ENCODE measurements at places on chromosomes 5 and 9.

DNA sequence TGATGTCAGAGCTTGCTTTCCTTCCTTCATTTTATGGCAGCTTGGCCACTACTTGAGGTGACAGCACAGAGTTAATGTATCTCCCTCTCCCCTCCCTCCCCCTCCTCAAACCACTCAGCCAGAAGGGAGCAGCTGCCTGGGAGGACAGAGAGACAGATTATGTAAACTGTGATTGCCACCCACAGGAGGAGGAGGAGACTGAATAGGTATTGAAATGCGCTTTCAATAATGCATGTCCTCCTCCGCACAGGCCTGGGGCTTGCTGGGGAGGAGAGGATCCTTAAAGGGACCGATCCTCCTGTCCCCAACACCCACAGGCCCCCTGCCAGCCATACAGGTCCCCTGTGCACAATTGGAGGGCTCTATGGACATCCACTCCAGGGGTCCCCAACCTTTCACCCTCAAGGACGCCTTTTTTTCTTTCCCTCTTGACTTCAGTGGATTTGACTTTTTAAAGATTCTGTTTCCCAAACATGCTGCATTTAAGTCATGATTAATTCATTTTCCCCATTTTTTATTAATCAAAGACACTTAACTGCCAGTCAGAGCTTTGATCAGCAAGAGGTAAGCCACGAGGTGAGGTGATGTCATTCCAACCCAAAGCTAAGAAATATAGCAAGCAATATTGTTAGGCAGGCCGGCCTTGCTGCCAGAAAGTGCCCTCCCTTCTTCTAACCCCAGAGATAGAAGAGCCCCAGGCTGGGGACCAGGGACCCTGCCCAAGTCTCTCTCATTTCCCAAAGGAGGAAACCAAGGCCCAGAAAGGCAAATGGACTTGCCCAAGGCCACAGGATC, 47.5 kb upstream of the CPLX2 start:
- DNase-seq: no peak

DNA sequence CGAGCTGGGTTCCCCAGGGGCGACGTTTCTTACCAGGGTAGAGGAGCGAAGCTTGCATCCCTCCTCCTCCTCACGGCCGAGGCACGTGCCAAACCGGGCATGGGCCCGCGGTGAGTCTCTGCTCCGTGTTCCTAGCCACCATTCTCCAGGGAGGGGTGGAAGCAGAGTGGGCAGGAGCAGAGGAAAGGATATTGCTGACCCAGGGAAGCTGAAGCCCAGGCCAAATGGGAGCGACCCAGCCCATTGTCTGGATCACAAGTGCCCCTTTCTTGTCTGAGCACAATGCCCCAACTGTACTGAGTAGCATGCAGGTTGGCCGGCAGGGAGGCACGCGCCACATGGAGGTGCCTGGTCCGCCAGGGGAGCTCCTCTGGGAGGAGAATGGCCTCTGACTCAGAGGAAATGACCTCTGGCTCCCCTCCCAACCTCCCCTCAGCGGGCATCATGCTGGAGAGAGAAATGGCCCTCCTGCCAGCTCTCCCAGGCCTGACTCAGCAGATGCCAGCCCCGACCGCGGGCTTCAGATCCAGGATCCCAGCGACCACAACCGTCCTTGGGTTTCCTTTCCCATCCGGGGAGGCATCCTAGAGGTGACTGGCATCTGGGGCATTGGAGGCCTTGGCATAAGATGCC, 1.1 kb downstream of the PRR7 start:
- no peak for DNase-seq

- DNase-seq: no peak
Measured at GRCh38 chr5:472656-473550, 29.9 kb downstream of the EXOC3 start.

- DNase-seq: no peak
Measured at GRCh38 chr5:56565644-56566043, 249.7 kb upstream of the MAP3K1 start.

DNA sequence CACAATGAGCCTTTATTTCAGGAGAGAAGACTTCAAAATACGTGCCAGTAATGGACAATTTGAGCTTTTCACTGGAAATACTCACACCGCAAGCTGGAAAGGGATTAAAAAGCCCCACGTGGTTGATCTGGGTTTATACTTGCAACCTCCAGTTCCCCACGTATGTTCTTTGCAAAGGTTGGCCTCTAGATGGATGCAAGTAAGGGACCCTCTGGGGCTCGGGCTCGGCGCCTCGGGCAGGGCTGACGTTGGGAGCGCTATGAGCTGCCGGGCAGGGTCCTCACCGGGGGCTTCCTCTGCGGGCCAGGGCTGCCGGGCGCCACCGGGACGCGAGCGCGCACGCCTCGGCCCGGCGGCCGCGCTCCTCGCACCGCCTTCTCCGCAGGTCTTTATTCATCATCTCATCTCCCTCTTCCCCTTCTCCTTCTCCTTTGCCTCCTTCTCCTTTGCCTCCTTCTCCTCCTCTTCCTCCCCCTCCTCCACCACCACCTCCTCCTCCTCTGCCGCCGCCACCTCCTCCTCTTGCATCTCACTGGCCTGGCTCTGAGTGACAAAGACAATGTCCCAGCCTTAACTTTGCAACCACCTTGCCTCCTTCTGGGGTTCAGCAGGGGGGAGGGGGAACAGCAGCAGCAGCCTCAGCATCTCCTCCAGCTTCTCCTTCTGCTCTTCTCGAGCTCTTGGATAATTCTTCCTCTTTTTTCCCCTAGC, 701 bp upstream of the ZNF462 start:
- no peak for DNase-seq

- no peak for DNase-seq
Measured at GRCh38 chr5:66947458-66947857, 249.1 kb downstream of the CD180 start.

GRCh38 chr9:116154334-116154975, 864 bp downstream of the PAPPA start:
- DNase-seq: no peak

GRCh38 chr9:111860443-111860842, 36.2 kb upstream of the UGCG start:
- no peak for DNase-seq

GRCh38 chr9:69583645-69584234, 88.4 kb downstream of the APBA1 start:
- DNase-seq: no peak

GRCh38 chr5:116375926-116376325, 198.7 kb downstream of the SEMA6A start:
- DNase-seq: no peak

- DNase-seq: no peak
Measured at GRCh38 chr9:112861638-112862555, 28.8 kb downstream of the SLC46A2 start.

DNA sequence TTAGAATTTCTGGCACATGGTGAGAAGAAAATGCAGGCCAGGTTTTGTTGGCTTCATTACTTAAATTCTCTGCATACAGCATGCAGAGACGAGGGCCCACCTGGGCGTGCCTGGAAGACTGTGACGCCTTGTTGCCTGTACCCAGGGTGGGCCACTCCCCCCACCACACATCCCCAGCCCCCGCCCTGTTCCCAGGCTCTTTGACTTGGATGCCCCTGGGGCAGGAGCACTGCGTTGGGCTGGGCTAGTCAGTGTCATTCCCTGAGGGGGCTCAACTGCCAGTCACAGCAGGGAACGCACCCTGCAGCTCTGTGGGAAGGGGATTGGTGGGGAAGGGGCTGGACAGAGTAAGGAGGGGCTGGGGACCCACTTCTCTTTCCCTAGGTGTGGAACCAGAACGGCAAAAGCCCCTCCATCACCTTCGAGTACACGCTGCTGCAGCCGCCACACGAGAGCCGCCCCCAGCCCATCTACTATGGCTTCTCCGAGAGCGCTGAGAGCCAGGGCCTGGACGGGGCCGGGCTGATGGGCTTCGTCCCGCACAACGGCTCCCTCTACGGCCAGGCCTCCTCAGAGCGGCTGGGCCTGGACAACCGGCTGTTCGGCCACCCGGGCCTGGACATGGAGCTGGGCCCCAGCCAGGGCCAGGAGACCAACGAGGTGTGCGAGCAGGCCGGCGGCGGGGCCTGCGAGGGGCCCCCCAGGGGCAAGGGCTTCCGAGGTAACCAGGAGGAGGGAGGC, 19.6 kb downstream of the ADAMTSL2 start:
- DNase-seq: no peak

DNA sequence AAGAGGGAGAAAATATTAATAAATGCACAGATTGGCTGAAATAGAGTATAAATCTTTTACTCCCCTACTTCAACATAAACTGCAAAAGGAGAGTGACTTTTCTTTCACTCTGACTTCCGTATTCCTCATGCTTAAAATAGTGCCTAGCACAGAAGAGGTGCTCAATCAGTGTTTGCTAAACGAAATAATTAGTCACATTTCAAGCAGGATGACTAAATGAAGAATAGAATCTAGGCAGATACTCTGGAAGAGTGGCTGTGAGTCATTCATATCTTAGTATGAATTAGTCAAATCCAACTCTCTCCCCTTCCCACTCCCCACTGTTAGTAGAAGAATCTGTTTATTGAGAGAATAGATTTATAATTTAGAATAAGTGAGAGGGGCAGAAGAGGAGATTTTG, 4.8 kb downstream of the CD274 start:
- no peak for DNase-seq

- no peak for DNase-seq
Measured at GRCh38 chr5:180609817-180610550, 18.7 kb upstream of the SCGB3A1 start.

DNA sequence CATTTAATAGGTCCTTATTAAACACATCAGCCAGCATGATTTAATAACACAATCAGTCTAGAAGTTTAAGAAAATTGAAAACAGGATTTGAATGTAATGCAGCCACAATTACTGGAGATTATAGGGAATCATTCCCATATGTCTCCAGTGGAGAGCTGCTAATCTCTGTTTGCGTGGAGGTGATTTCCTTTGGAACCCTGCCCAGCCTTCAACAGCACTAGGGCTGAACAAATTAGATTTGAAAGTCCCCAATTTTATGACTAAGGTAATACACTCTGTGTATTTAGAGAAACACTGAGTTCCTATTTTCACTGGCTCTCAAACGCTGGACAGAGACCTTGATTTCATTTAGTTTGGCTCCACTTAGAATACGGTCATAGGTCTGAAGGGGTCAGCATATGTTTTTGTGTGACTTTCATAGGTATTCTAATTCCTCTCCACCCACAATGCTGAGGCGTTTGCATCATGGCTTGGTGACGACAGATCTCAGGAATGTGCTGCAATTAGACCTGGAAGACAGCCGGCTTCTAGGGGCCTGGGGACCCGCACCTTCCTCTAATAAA, 508.3 kb downstream of the EBF1 start:
- no peak for DNase-seq

DNA sequence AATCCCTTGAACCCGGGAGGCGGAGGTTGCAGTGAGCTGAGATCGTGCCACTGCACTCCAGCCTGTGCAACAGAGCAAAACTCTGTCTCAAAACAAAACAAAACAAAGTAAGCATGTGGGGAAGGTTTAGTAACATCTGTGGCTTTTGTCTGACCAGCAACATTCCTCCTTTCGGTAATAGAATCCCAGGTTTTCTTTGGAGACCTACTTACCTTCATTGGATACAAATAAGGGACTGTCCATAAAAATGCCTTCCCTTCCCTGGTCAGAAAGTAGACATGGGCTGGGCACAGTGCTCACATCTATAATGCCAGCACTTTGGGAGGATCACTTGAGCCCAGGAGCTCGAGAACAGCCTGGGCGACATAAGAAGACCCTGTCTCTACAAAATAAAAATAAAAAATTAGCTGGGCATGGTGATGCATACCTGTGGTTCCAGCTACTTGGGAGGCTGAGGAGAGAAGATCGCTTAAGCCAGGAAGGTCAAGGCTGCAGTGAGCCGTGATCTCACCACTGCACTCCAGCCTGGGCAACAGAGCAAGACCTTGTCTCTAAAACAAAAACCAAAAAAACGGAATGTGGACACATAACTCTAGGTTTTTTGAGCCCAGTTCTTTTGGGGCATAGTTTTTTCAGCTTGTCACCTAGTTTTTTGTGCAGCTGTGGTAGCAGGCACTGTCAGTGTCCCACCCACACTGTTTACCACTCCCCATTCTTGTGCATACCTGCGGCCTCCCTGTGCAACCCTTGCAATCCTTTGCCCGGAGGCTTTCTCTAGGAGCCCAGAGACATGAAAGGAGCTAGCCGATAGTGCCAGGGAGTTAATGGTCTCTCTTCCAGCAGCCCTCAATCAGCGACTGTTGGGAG, 9.0 kb upstream of the SPINK4 start:
- no peak for DNase-seq

DNA sequence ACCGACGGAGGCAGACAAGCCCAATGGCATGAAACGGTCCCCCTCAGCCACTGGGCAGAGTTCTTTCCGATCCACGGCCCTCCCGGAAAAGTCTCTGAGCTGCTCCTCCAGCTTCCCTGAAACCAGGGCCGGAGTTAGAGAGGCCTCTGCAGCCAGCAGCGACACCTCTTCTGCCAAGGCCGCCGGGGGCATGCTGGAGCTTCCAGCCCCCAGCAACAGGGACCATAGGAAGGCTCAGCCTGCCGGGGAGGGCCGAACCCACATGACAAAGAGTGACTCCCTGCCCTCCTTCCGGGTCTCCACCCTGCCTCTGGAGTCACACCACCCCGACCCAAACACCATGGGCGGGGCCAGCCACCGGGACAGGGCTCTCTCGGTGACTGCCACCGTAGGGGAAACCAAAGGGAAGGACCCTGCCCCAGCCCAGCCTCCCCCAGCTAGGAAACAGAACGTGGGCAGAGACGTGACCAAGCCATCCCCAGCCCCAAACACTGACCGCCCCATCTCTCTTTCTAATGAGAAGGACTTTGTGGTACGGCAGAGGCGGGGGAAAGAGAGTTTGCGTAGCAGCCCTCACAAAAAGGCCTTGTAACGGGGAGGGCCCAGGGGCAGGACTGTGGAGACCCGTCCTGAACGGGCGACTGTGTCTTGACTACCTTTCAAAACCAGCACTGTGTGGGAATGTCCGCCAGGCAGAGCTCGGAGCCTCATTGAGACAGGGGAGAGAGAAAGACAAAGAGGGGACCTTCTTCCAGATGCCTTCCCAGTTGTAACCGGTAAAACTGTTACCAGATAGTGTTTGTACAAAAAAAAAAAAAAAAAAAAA, 29.9 kb downstream of the CD180 start:
- no peak for DNase-seq

DNA sequence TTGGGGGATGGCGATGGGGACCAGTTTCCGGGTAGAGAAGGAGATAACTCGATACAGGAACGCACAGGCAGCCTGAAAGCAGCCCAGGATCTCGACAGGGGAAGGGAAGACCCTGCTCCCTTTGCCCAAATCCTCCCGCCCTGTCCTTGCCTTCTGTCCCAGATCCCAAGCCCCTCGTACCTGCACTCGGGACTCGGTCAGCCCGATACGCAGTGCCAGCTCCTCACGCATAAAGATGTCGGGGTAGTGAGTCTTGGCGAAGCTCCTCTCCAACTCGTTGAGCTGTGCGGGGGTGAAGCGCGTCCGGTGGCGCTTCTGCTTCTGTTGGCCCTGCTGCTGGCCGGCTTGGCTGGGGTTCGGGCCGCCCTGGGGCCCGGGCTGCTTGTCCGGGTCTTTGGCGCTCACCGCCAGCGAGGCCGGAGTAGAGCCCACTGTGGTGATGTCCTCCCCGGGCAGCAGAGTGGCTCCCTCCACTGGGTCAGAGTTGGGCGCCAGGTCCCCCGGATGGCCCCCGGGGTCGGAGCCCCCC, 1.8 kb downstream of the OTP start:
- no peak for DNase-seq

All from cortex of kidney (tissue), 1 donor.